Effector CD4-positive, alpha-beta T cell (primary cell): ENCODE measurements at places on chromosomes 2 and 18.
A peak's percentile ranks its signal among the peaks of the same experiment; 100 is the strongest.

GRCh38 chr18:13570856-13571495 is 155.4 kb downstream of the FAM210A start:
- DNase-seq: no peak

DNA sequence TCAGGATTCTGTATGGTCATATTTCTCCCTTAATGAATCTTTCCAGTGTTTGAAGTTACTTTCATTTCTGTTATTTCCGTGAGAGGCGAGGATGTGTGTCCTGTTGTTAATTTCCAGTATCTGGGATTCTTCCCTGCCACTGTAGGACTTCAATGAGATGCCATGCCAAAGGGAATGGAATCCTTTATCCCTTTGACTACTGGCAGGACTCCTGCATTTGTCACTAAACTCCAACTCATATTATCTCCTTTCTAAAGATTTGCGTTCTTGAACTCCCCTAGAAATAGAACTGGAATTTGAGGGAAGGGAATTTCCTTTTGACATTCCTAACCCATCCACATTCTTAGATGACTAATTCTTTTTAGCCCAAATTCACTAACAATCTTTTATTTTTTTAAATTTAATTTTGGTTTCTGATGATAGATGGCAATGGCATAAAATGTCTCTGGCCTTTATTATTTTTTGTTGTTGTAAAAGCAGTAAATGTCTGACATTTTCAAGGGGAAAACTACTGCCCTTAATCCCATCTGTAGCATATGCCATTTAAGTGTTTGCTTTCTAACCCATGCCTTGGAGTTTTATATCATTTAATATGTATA is 87.8 kb upstream of the EML6 start:
- DNase-seq: no peak

- no peak for DNase-seq
Measured at GRCh38 chr2:128496700-128497099, 178.0 kb upstream of the HS6ST1 start.

- no peak for DNase-seq
Measured at GRCh38 chr2:136402281-136402680, 284.3 kb upstream of the CXCR4 start.

DNA sequence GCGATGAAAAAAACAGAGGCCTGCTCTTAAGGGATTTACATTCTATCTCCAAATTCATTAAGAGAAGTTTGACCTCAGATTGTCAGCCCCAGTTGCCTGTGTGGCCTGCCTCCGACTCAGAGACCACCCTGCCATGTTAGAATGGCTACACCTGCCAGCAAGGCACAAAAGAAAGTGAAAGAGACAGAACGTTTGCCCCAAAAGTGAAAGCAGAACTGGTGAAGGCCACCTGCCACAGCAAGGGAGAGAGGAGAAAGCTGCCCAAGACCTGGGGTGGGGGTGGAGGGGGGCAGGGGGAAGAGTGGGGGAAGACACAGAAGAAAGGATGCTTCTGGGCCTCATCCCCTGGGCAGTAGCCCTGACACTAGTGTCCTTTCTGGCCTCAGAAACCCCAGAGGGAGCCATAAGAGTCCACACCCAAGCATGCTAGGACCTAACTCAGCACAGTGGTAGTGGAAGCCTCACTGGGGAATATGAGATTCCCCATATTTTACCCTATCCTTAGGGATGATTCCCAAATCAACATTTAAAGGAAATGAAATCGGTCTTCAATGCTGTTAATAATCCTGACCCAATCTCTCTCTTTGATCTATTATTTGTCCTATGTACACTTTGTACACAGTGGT is 389.7 kb downstream of the TXNL1 start:
- DNase-seq: no peak

- DNase-seq: no peak
Measured at GRCh38 chr2:216927163-216927562, 67.3 kb upstream of the TNP1 start.

GRCh38 chr2:206316141-206316540 is 41.7 kb downstream of the ZDBF2 start:
- DNase-seq: no peak

DNA sequence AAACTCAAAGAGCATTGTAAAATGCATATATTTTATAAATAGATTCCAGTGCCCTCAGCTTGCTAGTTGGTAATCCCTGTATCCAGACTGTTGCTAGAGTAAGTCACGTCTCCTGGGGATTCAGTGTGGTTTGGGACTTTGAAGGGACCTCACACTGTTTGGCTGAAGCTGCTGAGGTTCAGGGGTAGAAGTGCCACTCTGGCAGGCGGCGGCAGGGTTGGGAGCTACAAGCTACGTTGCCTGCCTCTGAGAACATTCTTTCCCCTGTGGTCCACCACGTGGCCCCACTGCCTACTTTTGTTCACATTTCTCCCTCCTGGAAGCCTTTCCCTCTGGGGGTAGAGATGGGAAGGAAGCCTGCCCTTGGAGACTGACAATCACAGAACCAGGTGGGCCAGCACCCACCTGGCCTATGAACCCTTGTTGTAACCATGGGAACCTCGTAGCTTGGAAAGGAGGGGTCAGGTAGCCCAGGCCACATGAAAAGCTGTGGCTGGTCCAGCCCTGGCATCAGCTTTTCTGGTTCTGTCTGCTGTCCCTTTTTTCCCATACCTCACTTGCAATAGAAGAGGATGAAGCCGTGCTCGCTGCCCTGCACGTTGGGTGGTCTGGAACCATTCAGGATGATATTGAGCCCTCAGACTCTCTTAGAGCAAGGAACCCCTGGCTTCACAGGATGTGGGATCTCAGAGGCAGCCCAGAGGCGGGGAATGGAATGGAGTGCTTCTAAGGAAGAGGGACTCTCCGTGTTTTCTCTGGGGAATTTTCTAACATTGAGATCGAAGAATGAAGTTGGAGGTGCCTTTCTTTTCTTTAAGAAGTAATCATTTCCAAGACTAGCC is 2.9 kb downstream of the RNF144A start:
- DNase-seq: no peak

- DNase-seq: no peak
Measured at GRCh38 chr2:159163930-159164329, 122.6 kb downstream of the WDSUB1 start.

GRCh38 chr2:226578373-226578772 is 221.2 kb downstream of the IRS1 start:
- DNase-seq: no peak

DNA sequence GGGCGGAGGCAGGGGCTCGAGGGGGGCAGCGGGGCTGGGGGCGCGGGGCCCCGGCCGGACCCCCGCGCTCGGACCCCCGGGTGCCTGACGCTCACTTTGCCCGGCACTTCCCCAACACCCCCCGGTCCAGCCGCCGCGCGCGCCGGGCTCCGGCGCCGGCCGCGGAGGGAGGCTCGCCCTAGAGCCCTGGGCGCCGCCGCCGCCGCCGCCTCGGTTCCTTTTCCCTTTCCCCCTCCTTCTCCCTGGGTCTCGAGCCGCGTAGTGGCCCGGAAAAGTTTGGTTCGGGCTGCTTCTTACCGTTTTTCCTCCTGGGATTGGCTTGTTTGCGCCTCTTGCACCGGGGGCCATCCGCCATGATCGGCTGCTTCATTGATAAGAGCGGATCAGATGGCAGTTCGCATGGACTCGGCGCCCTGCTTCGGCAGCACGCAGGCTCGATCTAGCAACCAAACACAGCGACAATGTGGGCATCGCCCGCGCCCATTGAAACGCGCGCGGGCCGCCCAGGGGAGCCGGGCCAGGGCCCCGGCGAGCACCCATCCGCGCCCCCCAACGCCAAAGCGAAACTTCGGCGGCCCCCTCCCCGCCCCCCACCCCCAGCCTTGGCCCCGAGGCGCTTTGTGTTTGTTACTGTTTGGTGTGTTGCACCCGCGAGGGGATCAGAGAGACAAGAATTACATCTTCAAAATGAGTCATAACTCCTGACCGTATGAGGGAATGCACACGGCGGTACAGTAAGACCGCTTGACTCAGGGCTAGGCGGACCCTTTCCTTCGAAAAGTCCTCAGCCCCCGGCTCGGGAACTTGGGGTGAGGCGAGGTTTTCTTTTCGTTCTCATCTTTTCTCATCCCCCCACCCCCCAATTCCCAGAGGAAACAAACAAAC is 2.7 kb downstream of the ZEB2 start:
- DNase-seq: peak; percentile 24

DNA sequence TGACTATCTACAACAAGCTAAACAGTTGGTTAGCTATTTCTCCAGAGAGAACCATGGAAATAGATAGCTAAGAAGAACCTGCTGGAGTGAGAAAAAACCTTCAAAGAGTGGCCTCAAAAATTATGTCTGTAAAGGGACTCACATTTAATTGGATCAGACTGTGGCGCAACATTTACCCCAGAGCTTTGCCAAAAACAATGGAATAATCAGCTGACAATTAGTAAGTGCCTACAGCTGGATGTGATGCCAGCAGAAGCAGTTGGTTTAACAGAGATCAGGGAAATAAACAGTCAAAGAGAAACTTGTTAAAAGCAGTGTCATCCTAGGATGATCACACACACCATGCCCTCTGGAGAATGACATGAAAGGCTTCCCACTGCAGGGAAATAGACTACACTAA is 310.7 kb downstream of the CLIP4 start:
- DNase-seq: no peak

DNA sequence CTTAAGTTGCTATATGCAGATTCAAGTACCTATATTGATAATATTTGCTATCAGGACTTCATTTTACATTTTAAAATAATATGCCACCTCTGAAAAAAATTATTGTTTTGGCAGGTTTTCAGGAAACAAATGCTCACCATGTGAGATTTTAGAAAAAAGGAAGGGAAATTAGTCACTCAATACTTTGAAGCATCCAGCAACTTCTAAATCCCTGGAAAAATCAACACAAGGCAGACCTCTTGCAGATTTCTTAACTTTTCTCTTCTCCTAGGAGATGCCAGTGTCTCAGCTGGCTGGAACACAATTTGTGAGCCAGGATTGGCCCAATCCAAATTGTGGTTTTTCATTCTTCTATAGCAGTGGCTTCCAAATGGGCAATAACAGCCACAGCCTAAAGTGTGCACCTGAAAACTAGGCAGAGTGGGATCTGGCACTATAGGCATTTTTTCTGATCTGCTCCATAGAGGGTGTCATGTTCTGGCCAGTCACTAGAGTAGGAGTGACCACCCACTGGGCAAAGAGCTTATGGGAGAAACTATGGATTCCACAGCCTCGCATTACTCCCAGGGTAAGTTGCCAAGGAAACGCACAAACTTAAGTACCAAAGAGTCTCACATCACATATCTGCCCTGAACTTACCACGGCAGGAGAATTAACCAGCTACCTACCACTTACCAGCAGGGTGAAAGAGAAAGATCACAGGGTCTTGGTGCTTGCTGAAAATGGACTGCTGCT is 28.1 kb upstream of the THOC1 start:
- no peak for DNase-seq

GRCh38 chr2:101012706-101013181 is 10.7 kb downstream of the RPL31 start:
- peak; percentile 45 for DNase-seq

DNA sequence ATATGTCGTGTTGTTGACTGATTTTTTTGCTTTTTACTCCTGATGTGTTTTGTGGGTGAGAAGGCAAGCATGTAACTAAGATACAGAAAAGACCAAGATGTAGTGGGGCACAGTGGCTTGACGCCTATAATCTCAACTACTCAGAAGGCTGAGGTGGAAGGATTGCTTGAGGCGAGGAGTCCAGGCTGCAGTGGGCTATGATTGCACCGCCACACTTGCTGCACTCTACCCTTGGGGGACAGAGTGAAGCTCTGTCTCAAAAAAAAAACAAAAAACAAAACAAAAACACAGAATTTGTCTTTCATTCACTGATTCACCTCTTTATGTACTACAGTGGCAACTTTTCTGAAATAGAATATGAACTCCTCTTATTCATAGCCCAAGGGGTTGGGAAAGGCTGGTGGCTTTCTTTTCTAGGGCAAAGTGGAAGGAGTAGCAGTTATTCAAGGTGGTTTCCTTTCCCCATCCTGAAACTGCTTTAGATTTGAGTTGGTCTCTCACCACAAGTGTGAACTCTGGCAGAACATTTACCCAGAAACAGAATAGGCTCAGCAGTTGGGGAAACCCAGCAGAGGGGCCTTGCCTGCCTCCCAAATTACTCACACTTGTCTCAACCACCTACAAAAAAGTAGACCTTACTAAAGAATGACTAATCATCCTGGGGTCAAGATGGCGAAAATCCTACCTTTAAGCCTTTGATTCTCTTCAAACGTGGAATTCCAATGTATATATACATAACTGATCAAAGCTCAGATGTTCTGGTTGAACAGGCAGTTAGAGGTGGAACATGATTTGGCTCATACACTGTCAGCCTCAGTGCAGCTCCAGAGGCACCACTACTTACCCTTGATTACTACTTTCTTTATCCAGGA is 6.5 kb downstream of the TANK start:
- DNase-seq: peak; percentile 11

DNA sequence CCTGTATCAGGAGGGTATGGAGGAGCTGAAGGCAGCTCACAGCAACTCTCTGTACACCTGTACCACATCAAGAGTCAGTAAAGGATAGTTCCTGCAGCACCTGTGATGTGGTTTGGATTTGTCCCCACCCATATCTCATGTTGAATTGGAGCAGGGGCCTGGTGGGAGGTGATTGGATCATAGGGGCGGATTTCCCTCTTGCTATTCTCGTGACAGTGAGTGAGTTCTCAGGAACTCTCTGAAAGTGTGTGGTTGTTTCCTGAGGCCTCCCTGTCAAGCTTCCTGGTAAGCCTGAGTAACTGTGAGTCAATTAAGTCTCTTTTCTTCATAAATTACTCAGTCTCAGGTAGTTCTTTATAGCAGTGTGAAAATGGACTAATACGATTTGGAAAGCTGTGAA is 28.9 kb downstream of the OSBPL1A start:
- DNase-seq: no peak
